Bone marrow (tissue), 2 donors: ENCODE measurements at places on chromosomes 4 and X.

DNA sequence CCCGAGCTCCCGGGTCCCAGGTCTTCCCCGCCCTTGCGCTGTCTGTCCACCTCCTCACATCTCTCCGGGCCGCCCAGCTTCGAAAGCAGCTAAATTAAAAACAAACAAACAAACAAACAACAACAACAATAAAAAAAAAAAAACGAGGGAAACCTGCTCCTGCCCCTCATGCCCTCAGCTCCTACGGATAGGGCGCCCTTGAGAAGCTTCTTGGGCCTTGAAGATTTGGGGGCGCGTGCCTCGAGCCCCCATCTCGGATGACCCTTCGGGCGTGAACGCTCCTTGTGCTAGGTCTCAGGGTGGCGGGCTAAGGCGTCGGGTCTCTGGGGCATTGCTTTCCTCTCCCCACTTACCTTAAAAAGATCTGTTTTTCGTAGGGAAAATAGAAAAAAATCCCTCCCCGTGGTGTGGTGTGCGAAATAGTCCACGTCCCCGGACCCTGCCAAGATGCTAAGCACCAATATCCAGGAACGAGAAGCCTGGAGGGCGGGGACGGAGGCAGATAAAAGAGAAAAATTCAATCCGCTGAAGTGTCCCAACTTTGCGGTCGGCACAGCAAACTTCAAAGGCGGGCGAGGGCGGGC lies 603 bp downstream of the NDNF start:
- no peak for DNase-seq

DNA sequence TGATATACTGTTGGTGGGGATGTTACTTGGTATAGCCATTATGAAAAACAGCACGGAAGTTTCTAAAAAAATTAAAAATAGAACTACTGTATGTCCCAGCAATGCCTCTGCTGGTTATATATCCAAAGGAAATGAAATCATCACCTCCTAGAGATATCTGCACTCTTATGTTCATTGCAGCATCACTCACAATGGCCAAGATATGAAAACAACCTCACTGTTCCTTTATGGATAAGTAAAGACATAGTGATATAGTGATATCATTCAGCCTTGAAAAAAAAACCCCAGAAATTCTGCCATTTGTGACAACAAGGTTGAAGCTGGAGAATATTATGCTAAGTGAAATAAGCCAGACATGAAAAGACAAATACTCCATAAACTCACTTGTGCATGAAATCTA lies 543.8 kb upstream of the SLIT2 start:
- DNase-seq: no peak

GRCh38 chr4:80306260-80306659 lies 29.3 kb upstream of the CFAP299 start:
- DNase-seq: no peak

DNA sequence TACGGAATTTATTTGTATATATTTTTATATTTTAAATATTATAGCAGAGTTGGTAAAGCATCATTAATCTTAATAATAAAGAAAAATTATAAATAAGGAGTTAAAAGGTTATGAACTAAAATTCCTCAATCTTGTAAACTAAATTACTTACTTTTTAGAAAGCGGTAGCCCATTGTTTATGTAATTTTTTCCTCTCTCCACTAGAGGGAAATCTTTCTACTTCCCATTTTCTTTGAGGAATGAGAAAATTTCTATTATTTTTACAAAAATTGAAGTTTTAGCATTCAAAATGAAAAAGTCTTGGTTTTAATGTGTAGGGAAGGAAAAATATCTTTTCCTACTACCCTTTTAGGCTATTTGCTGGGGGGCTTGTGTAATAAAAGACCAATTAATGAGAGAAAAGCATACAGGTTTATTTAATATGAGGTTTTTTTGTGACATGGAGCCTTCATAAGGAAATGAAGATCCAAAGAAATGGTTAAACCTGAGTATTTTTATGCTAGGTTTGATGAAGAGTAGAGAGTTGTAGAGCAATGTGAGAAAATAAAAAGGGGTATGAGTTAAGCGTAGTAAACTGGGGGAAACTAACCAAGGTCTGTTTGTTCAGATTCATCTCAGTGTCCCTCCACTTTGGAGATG lies 68.7 kb upstream of the ADAD1 start:
- peak; percentile 4 for DNase-seq

DNA sequence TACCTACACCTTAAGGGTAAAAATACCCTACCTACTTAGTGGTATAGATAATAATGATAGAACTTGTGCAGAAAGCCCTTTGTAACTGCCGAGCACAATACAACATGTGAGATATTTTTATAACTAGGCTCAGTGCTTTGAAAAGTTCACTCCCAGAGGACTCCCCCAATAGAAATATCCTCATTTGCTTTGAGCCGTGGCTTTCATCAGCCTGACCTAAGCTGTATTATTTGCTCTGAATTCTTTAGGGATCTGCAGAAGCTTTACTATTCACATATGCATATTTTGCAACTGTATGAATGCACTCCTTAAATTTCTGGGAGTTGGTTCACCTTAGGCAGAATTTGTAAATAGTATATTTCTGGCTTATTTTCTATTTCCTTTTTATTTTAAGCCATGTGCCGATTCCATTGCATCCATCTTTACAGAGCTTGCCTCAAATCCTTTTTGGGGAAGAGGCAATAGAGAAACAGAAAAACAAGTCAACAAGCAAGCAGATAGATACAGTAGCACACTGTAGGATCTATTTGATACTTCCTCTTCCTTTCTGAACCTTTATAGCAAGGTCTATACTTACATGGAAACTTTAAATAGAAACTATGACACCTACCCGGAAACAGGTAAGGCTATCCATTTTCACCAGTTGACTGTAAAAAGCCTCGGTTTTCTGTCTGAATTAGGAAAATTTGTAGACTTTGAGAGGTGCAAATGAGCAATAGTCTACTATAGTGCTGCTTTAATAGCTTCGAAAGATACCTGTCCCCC lies 242.5 kb upstream of the VCX3A start:
- DNase-seq: no peak

DNA sequence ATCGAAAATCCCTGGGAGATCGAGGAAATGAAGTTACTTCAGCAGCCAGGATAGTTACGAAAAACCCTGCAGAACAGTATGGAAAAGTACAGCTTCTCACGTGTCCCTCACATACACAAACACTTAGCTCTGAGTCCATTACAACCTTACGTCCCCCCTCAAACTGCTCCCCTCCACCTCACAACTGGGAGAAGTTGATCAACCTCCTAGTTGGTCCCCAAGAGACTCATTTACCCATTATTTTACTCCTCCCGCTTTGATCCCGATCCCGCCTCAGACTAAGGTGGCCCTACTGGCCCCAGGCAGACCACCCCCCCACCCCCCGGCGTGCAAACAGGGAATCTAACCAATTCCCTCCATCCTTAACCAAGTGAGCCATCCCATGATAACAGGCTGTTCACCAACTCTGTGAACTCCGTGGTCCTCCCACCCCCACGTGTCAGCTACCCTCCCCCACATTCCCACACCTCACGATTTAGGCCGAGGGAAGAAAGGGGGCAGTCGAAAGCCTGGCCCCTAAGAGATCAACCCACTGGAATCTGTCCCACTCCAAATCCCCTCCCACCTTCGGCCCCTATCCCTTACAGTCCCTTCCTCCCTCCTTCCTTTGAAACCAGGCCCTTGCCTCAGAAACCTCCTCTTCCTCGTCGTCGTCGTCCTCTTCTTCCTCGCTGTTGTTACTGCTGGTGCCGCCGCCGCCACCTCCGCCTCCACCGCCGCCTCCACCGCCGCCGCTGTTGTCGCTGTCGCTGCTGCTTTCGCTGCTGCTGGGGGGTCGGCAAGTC lies 755 bp downstream of the ANKRD17 start:
- no peak for DNase-seq

DNA sequence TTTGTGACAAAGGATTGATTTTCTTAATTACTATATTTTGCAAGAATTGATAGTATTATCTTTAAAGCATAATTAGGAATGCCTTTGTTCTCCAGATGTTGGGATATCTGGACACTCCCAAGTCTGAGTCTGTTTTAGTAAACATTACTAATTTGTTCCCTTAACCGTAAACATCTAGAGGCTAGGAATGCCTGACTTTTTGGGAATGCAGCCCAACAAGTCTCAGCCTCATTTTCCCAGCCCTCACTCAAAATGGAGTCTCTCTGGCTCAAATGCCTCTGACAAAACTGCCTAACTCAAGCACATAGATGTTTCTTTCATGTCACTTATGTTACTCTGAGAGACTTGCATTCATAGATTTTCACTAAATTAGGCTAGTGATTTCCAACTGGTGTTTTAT lies 297.0 kb upstream of the CLNK start:
- no peak for DNase-seq

- DNase-seq: no peak
Measured at GRCh38 chr4:59135248-59135985, 2025.2 kb upstream of the IGFBP7 start.

- no peak for DNase-seq
Measured at GRCh38 chr4:14309431-14309830, 681.9 kb upstream of the BOD1L1 start.

GRCh38 chrX:20585782-20586181 lies 319.1 kb upstream of the RPS6KA3 start:
- DNase-seq: no peak

DNA sequence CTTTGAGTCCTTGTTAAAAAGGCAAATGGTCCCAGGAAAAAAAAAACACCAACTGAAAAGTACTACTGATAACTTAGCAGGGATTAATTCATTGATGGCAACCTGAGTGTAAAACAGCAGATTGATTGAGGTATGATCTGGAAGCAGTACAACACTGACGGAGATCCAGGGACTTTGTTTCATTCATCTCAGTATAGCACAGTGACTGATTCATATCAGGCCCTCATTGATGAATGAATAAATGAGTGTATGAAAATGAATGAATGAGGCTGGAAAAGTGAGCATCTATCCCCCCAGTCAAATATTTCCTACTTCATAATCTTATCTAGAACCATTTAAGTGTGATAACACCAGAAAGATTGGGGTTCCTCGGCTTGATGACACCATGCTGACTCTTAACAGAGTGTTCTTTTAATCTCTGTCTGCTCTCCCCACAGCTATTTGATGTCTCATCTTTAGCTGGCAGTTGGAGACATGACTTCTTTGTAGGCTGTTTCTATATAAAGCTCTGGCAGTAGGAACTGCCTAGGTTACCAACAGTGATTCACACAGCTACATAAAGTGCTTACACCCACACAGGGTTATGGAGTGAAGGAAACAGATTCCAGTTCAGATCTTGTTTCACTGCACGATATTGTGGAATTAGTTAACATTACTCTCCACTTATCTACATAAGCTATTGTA lies 18.6 kb upstream of the RNF128 start:
- no peak for DNase-seq

GRCh38 chr4:109184491-109184961 lies 117.9 kb downstream of the COL25A1 start:
- DNase-seq: no peak

DNA sequence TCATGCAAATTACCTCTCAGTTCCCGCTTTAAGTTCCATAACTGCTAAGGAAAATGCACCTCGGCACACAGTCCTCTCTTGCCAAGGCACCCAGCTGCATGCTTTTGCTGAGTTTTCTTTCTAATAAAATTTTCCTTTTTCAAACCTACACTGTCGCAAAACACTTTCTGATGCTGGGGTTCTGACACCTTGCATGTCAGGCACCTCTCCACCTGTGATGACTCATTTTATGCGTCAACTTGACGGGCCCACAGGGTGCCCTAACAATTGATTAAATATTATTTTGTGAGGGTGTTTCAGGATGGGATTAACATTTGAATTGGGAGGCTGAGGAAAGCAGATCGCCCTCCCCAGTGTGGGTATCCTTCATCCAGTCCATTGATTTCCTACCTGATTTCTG lies 291.0 kb upstream of the STS start:
- DNase-seq: no peak

DNA sequence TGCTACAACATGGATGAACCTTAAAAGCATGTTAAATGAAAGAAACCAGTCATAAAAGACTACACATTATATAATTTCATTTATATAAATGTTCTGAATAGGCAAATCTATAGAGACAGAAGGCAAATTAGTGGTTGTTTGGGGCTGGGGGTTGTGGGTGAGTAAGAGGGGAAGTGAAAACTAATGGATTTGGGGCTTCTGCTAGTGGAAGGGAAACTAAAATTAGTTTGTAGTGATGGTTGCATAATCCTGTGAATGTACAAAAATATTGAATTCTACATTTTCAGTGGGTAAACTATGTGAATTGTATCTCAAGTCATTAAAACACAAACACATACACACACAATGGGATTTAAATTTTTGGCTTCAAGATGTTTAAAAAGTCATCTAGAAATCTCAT lies 25.4 kb upstream of the LIMCH1 start:
- DNase-seq: no peak

- no peak for DNase-seq
Measured at GRCh38 chr4:55553441-55554201, 6.9 kb upstream of the CLOCK start.

DNA sequence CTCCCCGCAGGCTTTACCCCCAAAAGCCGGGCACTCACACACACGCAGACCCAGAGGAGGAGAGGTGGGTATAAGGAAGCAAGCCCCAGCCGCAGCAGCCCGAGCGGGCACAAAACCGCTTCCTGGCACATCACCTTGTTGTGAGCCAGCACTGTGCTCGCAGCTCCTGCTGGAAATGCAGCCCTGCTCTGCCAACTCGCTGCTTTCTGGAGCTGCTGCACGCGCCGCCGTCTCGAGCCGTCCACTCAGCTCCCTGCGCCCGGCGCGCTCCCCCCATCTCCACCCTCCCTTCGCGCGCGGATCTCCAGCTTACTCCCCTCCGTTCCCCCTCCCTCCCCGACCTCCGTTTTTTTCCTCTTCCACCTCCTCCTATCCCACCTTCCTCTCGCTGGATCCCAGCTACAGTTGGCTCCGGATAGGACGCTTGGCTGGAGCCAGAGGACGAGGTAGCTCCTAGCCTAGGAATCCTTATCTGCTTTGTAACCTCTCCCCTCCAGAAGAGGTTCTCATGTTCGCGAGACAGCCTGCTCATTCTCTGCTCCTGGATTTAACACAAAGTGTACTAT lies at the start of gene SPOCK3:
TSS of gene SPOCK3 (minus strand) at position 179 of the 566 bp plus-strand sequence.
- DNase-seq: peak; percentile 18

DNA sequence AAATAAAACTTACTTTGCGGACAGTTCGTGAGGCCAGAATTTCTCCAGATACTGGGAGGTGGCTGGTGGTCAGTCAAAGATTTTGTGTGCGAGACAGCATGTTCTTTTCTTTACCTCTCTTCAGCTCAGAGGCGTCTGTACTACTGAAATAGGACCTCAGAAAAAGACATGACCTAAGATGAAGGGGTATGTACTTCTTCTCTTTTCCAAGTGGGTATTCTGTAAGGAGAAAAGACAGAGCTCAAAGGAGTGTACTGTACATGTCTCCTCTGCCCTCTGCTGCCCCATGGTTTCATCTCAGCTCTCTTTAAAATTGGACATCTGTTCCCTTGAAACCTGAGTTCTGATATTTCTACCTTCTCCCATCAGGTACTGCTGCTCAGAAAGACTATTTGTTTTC lies 38.1 kb downstream of the SEPTIN11 start:
- no peak for DNase-seq
